Activated T-helper 17 cell treated with anti-CD3 and anti-CD28 coated beads, Interleukin-2, amount 50 U/mL, for 72 hours (primary cell): ENCODE measurements at places on chromosomes 1 and 21. TPM values are rescaled to one million over a fixed set of nuclear protein-coding genes. Genes with fewer than 3 reads are reported as not detected.

DNA sequence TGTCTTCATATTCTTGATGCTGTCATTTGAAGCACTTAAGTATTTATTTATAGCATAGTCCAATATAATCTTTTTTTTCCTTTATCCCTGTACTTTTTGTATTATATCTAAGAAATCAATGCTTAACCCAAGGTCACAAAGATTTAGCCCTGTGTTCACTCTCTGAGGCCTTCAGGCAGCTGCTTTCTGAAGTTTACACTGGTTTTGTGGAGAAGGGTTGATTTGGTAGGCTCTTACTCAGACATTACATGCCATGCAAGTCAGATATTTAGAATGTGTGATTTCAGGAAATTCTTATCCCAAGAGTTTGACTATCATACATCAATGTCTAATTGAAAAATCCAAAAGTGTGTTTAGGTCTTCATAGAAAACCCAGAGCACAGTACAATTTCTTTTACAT lies 56.3 kb downstream of the PALMD start:
- ATAC-seq: no peak

DNA sequence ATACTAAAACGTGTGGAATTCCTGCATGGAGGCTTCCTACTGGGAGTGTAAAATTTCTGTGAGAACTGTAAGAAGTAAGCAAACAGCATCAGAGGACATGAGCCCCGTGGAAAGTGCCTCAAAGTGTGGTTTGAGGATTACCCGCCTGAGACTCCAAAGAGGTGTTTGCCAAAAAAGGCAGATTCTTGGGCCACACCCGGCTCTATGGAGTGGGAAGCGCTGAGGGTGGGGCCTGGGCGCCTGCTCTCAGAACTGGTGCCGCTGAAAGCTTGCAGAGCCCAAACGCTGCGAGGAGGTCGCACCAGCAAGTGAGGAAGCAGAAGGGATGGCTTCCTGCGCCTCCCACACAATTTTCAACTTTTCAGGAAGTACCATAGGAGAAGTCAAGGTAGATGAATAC lies 43.0 kb upstream of the PSEN2 start:
- peak; percentile 15 for ATAC-seq

DNA sequence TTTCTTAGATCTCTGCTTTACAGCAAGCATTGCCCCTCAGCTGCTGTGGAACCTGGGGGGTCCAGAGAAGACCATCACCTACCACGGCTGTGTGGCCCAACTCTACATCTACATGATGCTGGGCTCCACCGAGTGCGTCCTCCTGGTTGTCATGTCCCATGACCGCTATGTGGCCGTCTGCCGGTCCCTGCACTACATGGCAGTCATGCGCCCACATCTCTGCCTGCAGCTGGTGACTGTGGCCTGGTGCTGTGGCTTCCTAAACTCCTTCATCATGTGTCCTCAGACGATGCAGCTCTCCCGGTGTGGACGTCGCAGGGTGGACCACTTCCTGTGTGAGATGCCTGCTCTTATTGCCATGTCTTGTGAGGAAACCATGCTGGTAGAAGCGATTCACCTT lies 33.4 kb upstream of the OR2B11 start:
- ATAC-seq: no peak

KRTAP21-2 gene
- not detected for total RNA-seq

DNA sequence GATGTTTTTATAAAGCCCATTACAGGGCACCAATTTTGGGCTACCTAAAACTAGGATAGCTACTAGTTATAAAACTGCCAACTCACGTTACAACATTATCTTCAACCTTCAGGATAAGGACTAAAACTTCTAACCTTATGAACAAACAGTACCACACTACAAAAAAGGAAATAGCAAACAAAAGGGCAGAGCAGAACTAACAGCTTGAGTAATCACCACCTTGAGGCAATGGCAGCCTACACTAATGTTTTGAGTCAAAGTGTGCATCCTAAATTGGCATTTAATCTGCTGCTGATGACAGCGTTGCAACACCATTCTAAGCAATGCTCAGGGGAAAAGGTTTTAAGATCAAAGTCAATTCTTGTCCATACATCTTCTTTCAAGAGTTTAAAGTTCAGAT lies 27.2 kb downstream of the PTP4A2 start:
- peak; percentile 78 for ATAC-seq

DNA sequence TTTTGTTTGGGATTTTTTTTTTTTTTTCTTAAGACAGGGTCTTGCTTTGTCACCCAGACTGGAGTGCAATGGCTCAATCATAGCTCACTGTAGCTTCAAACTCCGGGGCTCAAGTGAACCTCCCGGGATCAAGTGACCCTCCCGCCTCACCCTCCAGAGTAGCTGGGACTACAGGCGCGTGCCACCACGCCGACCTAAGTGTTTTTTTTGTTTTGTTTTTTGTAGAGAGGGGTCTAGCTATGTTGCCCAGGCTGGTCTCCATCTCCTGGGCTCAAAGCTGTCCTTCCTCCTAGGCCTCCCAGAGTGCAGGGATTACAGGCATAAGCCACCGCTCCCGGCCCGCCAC lies 776 bp downstream of the HLCS start:
- peak; percentile 22 for ATAC-seq

PGLYRP4 gene
- 0.22 TPM for total RNA-seq

- ATAC-seq: no peak
Measured at GRCh38 chr21:26795412-26795805, 49.8 kb downstream of the ADAMTS1 start.

LYPD8 gene
- not detected for total RNA-seq

CADM3 gene
- total RNA-seq: not detected

CD1E gene
- not detected for total RNA-seq

KIAA0040 gene
- 34.8 TPM for total RNA-seq

DNA sequence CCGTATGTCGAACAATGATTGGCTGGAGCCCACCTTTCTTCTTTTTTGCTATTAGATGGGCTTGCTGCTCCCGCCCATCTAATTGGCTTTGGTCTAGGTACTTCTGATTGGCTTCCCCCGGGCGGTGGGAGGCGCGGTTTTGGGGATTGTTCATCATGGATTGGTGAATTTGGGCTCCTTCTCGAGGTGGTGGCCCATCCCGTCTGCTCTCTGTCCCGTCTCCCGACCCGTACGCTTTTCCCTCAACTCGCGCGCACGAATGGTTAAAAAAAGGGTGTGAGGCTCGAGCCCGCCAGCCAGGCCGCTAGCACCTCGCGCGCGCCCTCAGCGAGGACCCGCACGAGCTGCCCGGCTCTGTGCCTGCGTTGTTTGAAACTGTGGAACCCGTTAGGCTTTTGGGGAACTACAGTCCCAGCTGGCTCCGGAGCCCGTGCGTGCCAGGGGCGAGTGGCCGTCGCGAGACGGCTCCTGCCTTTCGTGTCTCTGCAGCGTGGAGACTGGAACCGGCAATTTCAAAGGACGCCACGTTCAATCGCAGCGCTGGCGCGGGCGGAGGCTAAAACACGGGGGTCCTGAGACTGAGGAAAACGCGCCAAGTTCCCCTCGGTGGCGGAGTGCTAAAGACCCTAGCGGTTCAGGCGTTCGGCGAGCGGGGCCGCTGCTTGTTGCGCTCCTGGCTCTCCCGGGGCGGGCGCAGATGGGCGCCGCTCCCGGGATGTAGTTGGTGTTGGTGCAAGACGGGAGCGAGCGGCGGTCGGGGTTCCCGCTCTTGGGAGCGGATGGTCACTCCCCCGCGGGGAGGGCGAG lies at the start of gene USP1:
Gene USP1 (plus strand): TSS at position 584 of the 807 bp plus-strand sequence. CDS start 2,819 bp downstream, outside the sequence.
- peak; percentile 89 for ATAC-seq

- ATAC-seq: no peak
Measured at GRCh38 chr21:35861661-35862060, 198.7 kb downstream of the SETD4 start.

DNA sequence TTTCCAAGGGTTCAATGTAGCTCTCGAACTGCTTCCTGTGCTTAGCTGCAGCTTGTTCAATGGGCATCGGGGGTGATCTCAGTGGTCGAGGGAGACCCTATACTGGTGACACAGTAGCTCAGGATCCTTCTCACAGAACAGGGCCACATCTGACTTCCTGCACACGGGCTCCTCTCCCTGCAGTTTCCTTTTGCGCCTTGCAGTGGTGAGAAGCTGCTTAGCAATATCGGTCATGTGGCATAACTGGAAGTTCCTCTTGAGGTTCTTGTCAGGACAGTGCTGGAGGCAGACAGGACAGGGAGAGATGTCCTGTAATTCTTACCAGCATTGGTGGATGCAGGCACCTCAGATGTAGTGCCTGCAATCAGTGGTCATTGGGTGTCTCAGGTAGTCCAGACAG lies 140.5 kb upstream of the MAP1LC3C start:
- no peak for ATAC-seq
